Spinal cord (tissue), 10 donors: ENCODE measurements at places on chromosomes 2 and 18. TPM values are rescaled to one million over a fixed set of nuclear protein-coding genes. Genes with fewer than 3 reads are reported as not detected.

The MERTK gene
- total RNA-seq = 16.8 TPM

The SMYD1 gene
- 0.06 TPM for total RNA-seq

The CPS1 gene
- 15.6 TPM for total RNA-seq

The KIAA2012 gene
- 1.2 TPM for total RNA-seq

The GPBAR1 gene
- total RNA-seq = 0.30 TPM

The ETAA1 gene
- total RNA-seq = 22.2 TPM

The TPGS2 gene
- 104 TPM for total RNA-seq

The FECH gene
- total RNA-seq = 43.6 TPM

The PCARE gene
- 0.06 TPM for total RNA-seq

DNA sequence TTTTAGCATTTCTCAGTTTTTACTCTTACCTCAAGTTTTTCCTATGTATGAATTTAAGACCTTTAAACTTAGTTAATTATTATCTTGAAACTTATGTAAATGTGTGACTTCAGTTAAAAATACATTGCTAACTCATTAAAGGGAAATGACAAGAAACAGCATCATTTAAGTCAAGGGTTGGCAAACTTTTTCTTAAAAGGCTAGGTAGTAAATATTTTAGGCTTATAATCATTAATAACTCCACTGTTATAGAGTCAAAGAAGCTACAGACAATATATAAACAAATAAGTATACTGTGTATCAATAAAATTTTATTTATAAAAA, 259.7 kb upstream of the RBMS1 start:
- no peak for DNase-seq

- no peak for DNase-seq
Measured at GRCh38 chr2:212959471-212960117, 191.8 kb downstream of the IKZF2 start.

DNA sequence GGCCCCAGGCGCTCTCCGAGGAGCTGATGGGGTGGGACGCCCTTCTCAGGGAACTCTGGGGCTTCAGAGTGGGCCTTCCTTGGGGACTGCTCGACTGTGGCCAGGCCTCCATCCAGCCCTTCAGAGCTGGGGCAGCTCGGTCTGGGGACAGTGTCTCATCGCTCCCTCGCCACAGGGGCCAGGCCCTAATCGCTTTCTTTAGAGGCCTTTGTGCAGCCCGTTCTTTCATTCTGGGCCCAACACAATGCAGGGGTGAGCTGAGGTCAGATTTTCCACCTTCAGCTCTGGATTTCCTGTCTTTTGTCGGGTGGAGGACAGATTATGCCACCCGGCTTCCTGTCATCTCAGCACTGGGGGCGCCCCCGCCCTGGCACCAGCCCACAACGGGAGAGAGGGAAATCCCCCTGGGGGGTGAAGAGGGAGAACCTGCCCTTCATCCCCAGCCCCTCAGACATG, 25.2 kb downstream of the MYCN start:
- DNase-seq = no peak

DNA sequence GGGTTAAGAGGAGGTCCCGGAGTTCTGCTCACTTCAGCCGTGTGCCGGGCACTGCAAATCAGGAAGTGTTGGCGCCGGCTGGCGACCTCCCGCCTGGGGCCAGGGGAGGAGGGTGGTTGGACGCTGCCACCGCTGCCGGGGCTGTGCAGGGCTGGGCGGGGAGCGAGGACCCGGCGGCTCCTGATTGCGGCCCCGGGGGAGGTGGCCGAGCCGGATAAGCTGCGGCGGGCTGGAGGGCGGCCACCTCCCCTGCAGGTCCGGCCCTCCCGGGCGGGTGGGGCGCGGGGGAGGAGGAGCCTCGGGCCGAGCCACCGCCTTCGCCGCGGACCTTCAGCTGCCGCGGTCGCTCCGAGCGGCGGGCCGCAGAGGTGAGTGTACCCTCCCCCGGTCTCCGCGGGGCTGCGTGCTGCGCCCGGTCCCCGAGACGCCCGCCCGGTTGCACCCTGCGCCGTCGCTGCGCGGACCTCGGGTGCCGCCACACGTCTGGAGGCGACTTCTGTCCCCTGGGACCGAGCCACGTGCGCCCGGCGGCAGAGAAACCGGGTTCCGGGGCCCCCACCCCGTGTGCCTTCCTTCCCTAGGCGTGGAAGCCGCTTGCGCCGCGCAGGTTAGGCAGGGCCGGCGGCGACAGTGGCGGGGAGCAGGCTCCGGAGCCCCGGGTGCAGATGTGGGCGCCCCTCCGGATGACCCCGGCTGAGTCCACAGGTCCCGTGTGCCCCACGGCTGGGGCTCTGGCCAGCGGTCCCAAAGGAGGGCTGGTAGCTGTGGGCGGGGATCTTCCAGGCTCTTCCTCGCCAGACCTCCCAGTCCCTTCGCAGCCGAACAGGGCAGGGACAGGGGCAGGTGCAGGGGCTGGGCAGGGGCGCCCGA, at the start of gene STEAP3:
Gene STEAP3 (plus strand): TSS at position 314 of the 870 bp plus-strand sequence. CDS start 7,179 bp downstream, outside the sequence.
- DNase-seq = no peak

- no peak for DNase-seq
Measured at GRCh38 chr18:80035997-80036396, 1.8 kb downstream of the RBFA start.

GRCh38 chr2:36287363-36288275, 68.0 kb upstream of the CRIM1 start:
- DNase-seq = no peak

DNA sequence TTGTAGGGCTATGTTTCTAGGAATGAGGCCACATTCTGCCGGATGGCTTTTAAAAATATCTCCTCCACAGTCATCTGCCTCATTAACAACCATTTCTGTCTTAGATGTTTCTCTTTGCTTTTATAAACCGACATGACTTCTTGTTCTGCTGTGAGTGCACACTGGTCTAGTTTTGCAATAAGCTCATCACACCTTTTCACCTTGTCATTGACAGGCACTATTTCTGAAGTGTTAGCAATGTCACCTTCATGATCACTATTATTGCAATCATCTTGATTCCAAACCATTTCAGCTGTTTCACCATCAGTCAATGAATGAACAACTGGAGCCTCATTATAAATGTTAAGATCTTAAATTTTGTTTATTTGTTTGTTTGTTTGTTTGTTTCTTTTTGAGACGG, 523.7 kb upstream of the DSEL start:
- DNase-seq = no peak

DNA sequence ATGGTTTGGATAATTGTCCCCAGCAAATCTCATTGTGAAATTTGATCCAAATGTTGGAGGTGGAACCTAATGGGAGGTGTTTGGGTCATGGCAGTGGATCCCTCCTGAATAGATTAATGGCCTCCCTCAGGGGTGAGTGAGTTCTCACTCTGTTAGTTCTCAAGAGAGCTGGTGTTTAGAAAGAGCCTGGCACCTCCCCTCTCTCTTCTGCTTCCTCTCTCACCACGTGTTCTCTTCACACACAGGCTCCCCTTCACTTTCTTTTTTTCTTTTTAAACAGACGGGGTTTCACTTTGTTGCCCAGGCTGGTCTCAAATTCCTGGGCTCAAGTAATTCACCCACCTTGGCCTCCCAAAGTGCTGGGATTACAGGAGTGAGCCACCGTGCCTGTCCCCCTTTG, 111.6 kb upstream of the LTBP1 start:
- DNase-seq = no peak

- DNase-seq = no peak
Measured at GRCh38 chr18:46623541-46623940, 33.5 kb downstream of the LOXHD1 start.

DNA sequence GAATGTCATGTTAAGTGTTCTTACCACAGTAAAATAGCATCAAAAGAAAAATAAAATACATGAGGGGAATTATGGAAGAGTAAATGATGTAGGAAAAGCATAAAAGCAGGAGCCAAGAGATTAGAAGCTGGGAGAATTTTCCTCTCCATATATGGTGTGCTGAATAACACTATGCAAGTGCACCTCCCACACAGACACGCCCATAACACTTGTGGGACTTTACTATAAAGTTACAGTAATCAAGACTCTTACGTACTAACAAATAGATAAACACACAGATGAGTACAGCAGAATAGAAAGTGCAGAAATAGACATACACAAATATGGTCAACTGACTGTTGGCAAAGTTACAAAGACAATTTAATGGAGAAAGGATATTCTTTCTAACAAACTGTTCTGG, 16.0 kb upstream of the SPHKAP start:
- no peak for DNase-seq

- DNase-seq = no peak
Measured at GRCh38 chr2:172639823-172640222, 83.9 kb downstream of the PDK1 start.

GRCh38 chr2:218393750-218394290, 5.8 kb upstream of the CTDSP1 start:
- DNase-seq = no peak

GRCh38 chr2:16478434-16479210, 187.0 kb downstream of the CYRIA start:
- no peak for DNase-seq
